Progenitor cell of endocrine pancreas (in vitro differentiated cells): ENCODE measurements at places on chromosomes 3 and 15.

GRCh38 chr3:14548321-14548729, 8.2 kb upstream of the GRIP2 start:
- no peak overlapping the region for H3K27ac ChIP-seq
- H3K4me1 ChIP-seq, result peaks cover 6% of the 10 kb centered on the region
- no peaks in the 10 kb centered on the region for H3K36me3 ChIP-seq
- H3K4me3 ChIP-seq, result no peak overlapping the region
- H3K27me3 ChIP-seq, result peaks cover 14% of the 10 kb centered on the region

- no peaks in the 10 kb centered on the region for H3K36me3 ChIP-seq
- no peak for DNase-seq
- H3K4me3 ChIP-seq, result no peak overlapping the region
Measured at GRCh38 chr3:10408680-10409079, 87.8 kb upstream of the SEC13 start.

DNA sequence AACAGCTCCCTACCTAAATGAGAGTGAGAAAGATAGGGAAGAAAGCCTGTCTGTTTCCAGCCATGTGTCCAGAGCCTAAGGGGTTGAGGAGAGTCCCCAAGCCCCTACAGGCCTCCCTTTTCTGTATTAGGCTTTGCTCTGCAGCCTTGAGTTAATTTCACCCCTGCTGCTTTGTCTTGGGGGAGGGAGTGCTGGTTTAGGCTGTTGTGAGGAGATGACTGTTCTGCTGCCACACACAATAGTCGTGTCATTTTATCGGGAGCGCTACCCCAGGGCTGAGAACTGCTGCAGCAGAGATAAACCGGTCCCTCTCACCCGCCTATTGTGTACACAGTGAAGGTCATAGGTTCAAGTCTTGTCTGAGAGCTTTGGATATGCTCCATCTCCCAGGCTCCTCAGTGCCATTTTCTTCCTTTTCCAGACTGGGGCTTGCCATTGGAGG, 1.4 kb downstream of the ZNF609 start:
- DNase-seq, result no peak
- H3K27ac ChIP-seq, result peak overlapping the region; percentile 92
- no peaks in the 10 kb centered on the region for H3K36me3 ChIP-seq
- peaks cover 70% of the 10 kb centered on the region for H3K4me1 ChIP-seq

- H3K27me3 ChIP-seq, result no peaks in the 10 kb centered on the region
- no peaks in the 10 kb centered on the region for H3K36me3 ChIP-seq
- peak overlapping the region; percentile 30 for H3K27ac ChIP-seq
- DNase-seq, result no peak
Measured at GRCh38 chr15:57302640-57303257, 73.6 kb upstream of the CGNL1 start.

DNA sequence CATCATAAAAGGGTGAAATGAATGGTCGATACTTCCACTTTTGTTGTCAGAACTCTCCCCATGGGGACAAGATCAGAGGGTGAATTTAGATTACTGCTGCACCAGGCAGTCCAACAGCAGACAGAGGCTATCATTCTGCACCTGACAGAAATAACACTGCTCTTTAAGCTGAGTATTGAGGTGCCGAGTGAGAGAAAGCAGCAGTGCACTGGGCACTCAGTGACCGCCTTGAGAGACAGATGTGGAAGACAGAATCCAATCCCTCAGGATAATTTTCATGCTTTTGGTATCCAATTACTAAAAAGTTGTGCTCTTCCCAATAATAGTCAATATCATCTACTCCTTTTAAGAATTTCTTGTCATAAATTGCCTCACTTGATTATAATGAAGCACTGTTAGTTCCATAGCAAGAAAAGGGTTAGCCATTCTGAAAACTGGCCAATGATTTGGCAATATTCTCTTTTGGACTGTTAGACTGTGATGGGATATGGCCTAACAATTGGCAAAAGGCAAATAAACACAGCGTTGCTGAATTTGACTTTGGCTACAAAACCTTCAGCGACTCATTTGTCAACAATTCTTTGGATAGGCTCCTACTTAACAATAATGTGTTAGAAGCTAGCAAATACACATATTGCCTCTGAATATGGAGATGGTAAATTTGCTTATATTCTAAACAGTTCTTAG, 5.5 kb downstream of the FGF7 start:
- no peaks in the 10 kb centered on the region for H3K4me1 ChIP-seq
- H3K27me3 ChIP-seq, result peaks cover 3% of the 10 kb centered on the region
- no peaks in the 10 kb centered on the region for H3K36me3 ChIP-seq

DNA sequence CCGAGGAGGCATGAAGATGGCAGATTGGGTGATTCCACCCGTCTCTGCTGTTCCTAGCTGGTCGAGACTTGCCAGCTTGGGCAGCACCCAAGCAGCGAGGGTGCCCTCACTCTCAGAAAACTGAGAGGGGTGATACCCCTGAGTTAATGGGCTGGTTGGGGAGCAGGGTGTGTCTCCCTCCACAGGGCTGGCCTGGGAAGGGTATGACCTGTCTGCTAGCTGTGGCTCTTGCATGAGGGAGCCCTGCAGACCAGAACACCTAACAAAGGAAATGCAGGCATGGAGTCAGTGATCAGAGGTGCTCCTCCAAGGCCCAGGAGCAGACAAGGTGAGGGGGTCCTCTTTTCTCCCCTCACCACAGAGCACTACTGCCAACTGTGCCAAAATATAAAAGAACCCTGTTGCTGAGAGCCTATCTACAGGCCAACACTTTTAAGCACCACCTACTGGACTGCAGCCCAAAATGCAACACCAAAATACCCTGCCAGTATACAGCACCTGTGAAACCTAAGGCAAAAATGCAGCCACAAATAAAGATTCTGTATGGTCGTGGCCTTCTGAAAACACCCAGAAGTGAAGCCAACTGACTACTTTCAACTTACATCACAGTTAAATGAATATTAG, 35.8 kb upstream of the PPM1L start:
- H3K36me3 ChIP-seq, result no peaks in the 10 kb centered on the region
- H3K4me1 ChIP-seq, result no peaks in the 10 kb centered on the region
- no peaks in the 10 kb centered on the region for H3K27me3 ChIP-seq
- DNase-seq, result no peak
- H3K27ac ChIP-seq, result no peak overlapping the region

GRCh38 chr3:30696896-30697295, 90.5 kb downstream of the TGFBR2 start:
- DNase-seq, result no peak
- H3K4me3 ChIP-seq, result no peak overlapping the region
- no peak overlapping the region for H3K27ac ChIP-seq
- no peaks in the 10 kb centered on the region for H3K27me3 ChIP-seq

GRCh38 chr15:91894606-91895005, 41.1 kb downstream of the SLCO3A1 start:
- H3K27ac ChIP-seq, result no peak overlapping the region
- no peaks in the 10 kb centered on the region for H3K4me1 ChIP-seq
- no peak for DNase-seq
- no peaks in the 10 kb centered on the region for H3K36me3 ChIP-seq
- peaks cover 3% of the 10 kb centered on the region for H3K27me3 ChIP-seq

DNA sequence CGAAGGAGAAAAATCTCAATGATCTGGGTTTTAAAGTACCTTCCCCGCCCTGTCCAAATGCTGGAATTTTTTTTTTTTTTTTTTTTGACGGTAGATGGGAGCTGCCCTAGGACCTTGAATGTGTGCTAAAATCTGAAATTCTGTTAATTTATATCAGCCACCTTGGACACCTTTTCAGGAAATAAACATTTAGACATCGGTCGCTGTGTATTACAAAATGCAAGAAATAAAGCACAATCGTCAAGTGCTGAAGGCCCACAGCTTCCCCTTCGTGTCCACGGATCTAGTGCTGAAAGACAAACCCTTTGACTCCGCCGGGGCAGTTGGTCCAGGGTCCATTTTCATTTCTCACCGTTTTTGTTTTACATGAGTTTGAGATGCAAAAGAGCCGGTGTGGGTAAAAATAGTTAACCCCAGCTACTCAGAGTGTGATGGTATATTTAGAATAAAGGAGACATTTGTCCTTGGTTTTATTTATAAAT, 90.2 kb upstream of the CHD2 start:
- DNase-seq, result no peak
- no peaks in the 10 kb centered on the region for H3K27me3 ChIP-seq
- peaks cover 30% of the 10 kb centered on the region for H3K4me1 ChIP-seq
- H3K36me3 ChIP-seq, result peaks cover 2% of the 10 kb centered on the region
- H3K27ac ChIP-seq, result peak overlapping the region; percentile 98
- peak overlapping the region; percentile 80 for H3K4me3 ChIP-seq

DNA sequence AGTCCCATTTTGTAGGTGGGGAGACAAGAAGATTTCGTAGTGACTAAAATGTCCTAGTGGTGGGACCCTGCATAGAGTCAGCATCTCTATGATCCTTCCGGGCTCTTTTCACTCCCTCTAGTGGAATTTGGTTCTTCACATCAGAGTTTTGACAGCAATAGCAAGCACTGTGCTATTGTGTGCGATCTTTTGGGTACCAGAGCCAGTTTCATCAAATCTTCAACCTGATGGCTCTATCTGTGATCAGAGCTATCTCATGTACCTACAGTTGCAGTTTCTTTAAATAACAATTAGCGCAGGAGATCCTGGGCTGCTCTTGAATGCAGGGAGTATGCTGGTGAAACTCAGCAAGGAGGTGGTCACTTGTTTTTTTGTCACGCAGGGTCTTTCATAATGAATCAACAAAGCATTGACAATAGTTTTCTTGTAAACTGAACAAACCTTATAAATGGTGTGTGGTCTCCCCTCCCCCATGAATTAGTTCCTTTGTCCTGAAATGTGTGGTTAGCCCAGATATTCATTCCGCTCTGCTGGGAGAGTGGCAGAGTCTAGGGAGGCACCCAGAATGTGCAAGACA, 257.2 kb upstream of the SOX2 start:
- H3K4me1 ChIP-seq, result peaks cover 8% of the 10 kb centered on the region
- H3K4me3 ChIP-seq, result no peak overlapping the region
- no peak for DNase-seq
- no peaks in the 10 kb centered on the region for H3K27me3 ChIP-seq
- H3K27ac ChIP-seq, result no peak overlapping the region

DNA sequence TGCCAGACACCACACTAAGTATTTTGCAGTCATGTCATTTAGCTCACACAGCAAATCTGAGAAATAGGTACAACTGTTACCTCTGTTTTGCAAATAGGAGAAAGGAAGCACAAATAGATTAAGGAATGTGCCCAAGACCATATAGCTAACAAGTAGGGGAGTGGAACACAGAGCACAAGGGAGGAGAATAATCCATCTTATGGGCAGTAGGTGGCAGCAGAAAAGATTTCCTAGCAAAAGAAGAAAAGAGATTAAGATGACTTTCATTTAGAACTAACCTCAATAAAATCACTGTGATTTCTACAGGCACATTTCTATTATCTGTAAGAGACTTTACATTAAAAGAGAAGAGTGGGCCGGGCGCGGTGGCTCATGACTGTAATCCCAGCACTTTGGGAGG, 49.1 kb downstream of the NR1I2 start:
- no peak overlapping the region for H3K27ac ChIP-seq
- H3K36me3 ChIP-seq, result peaks cover 3% of the 10 kb centered on the region
- H3K27me3 ChIP-seq, result no peaks in the 10 kb centered on the region
- peaks cover 2% of the 10 kb centered on the region for H3K4me1 ChIP-seq

GRCh38 chr15:52220251-52220650, 29.1 kb upstream of the GNB5 start:
- no peak overlapping the region for H3K27ac ChIP-seq
- H3K36me3 ChIP-seq, result peaks cover 35% of the 10 kb centered on the region
- no peak for DNase-seq
- no peaks in the 10 kb centered on the region for H3K27me3 ChIP-seq
- no peak overlapping the region for H3K4me3 ChIP-seq
